ENCODE measurements at places on chromosomes 7 and 10.
A peak's percentile ranks its signal among the peaks of the same experiment; 100 is the strongest.

DNA sequence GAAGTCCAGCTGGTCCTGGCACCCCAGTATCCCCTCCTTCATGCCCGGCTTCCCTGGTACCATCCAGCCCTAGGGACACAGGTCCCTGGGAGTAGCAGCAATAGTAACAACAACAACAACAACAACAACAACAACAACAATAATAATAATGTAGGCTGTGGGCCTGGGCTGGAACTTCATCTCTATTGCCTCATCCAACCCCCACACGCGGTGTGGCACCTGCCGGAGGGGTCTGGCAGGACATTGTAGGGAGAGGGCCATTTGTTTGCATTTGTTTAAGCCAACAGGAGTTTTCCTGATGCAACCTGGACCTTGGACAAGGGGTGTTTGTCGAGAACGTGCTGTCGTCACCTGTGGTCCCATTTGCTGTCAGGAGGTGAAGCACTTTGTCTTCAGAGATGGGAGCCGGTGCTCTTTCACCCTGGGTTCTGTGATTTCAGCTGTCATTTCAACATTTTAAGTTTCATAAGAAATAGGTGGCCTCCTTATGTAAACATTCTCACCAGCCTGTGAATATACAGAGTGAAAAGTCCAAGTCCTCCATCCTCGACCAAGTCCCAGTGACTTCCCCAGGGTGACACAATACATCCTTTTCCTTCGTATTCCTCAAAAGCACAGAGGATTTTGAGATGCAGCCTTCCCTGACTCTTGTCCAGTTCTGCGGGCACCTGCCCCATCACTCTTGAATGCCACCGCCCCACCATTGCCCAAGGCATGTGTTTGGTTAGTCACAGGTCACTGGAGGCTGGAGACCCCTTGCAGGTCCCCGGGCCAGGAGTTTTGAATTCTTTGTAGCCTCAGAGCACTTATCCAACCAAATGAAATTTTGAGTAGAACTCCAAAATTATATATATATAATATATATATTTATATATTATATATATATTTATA lies 9.2 kb downstream of the LHPP start:
- no peak for DNase-seq

GRCh38 chr10:21402606-21403083 lies 122.8 kb downstream of the SKIDA1 start:
- DNase-seq, result peak; percentile 80

GRCh38 chr7:100585511-100586265 lies at the start of gene LRCH4:
TSS of gene LRCH4 (minus strand) at chr7:100586129. CDS start at chr7:100586100, 29 bp downstream.
- DNase-seq, result no peak

GRCh38 chr10:113019692-113020474 lies 69.8 kb downstream of the TCF7L2 start:
- DNase-seq, result no peak

- no peak for DNase-seq
Measured at GRCh38 chr7:55248526-55248925, 116.6 kb upstream of the LANCL2 start.

DNA sequence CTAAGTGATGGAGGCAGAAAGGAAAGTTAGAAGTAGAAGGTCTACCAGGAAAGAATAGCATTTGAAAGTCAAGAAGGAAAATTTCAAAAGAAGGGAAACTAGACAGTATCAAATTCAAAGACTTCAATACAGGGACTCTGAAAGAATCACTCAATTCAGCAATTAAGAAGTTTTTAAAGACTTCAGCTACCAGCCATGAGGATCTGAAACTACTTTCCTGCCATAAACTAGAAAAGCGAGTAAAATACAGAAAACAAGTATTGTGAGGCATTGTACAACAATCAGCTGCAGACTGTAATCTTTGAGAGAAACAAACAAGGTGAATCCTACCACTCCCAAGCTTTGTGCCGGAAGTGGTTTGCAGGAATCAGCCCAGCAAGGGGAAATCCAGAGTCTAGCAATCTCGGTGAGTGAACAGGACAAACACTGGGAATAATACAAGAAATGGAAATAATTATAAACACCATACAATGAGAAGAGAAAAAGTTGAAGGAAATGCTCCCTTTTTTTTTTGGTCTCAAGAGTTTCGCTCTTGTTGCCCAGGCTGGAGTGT lies 62.4 kb downstream of the ARHGAP12 start:
- no peak for DNase-seq

DNA sequence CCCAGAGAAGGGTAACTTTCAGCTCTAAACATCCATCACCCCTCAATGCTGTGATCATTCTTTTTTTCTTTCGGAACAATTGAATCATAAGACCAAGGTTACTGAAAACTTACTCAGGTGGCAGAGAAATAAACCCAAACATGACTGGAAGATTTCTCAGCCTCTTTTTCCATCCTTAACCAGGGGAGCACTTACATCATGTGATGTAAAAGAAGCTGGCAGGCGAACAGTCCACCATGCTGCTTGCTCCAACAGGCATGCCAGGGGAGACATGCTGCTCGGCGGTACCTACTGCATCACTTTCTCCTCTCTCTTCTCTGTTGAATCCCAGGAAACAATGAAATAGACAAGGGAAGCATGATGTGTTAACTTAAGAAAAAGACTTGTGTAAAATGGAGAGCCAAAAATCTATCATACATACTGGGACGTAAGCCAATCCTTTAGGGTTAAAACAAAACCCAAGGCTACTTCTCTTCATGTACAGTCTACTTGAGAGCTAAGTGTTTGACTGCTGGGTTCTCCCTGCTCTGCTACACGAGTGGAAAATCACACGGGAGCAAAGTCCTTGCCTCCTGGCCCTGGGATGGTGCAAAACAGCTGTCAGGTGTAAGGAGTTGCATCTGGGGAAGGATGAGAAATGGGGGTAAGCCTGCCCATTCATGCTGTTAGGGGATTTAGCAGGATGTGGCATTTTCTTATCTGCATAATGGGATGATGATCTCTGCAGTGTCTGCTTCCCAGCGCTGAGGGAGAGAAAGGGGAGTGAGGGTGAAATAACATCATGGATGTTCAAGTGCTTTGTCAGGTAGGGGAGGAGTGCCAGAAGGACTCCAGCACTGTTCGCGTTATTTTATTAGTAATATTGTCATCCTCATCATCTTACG lies 64.3 kb upstream of the ZNF438 start:
- DNase-seq, result no peak

DNA sequence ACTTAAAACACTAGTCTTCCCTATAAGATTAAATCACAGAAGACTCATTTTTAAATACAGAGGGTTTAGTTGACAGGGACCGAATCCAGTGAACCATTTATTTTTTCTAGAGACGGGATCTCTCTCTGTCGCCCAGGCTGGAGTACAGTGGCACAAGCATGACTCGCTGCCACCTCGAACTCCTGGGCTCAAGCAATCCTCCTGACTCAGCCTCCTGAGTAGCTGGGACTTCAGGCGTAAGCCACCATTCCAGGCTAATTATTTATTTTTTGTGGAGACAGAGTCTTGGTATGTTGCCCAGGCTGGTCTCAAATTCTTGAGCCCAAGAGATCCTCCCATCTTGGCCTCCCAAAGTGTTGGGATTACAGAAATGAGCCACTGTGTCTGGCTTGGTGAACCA lies 20.9 kb upstream of the LYZL1 start:
- no peak for DNase-seq

- peak; percentile 44 for DNase-seq
Measured at GRCh38 chr10:125812128-125812750, 10.8 kb downstream of the UROS start.

- DNase-seq, result no peak
Measured at GRCh38 chr7:117548035-117548434, 68.2 kb downstream of the CFTR start.

GRCh38 chr10:106661767-106662140 lies 502.8 kb downstream of the SORCS1 start:
- no peak for DNase-seq

DNA sequence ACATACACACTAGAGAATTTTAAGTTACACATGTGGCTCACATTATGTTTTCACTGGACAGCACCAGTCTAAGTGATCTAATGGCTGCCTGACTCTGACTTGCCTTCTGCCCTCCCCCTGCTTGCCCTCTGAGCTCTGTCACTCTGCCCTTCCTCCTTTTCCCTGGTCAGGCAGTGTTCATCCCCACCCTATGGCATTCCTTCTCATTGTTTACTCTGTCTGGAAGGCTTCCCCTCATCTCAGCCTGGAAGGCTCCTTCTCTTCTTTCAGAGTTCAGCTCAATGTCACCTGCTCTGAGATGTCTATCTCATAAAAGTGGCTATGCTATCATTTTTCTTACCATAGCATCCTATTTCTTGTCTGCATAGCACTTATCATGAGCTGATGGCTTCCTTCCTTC lies 305.7 kb downstream of the BMPER start:
- no peak for DNase-seq

GRCh38 chr10:72832701-72833100 lies 60.8 kb upstream of the OIT3 start:
- DNase-seq, result no peak

GRCh38 chr7:842431-843031 lies 10.3 kb downstream of the SUN1 start:
- DNase-seq, result no peak

GRCh38 chr7:1438208-1438607 lies 21.1 kb downstream of the MICALL2 start:
- no peak for DNase-seq

- DNase-seq, result no peak
Measured at GRCh38 chr7:22591271-22591670, 91.3 kb upstream of the STEAP1B start.

DNA sequence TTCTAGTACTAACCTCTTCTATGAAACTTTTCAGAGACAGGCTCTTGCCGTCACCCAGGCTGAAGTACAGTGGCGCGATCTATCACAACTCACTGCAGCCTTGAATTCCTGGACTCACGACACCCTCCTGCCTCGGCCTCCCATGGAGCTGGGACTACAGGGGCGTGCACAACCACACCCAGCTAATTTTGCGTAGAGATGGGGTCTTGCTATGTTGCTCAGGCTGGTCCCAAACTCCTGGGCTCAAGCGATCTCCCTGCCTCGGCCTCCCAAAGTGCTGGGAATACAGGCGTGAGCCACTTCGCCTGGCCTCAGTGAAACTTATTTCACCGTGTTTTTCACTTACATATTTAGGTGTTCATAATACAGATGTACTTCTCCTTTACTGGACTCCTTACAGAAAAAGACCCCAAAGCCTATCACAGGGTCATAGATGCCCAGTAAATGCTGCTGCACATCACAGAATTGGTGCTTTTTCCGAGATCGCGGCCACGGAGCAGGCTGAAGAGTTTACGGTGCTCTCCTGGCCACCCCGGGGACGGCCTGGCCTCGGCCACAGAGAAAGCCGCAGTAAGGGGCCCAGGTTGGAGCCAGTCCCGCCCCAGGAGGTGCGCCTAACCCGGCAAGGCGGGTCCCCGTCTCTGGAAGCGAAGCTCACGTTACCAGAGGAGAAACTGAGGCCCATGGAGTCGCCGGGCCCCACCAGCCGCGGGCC lies 595 bp downstream of the TBL2 start:
- no peak for DNase-seq

DNA sequence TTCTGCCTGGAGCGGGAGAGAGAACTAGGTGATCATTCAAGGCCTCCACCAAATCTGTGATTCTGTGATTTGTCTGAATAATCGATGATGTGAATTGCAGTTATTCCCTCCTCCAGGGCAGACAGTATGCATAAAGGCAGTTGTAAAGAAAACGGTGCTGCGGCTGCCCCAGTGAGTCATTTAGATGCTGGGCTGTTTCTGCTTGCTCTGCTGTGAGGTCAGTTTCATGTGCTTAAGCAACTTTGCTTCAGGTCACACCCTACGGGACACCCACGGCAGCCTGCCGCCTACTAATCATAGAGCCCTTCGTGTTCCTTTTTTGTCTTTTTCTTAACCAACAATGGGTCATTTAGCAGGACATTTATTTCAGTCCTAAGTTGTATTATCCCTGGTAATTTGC lies 158.1 kb upstream of the PITRM1 start:
- DNase-seq, result no peak

- DNase-seq, result no peak
Measured at GRCh38 chr7:93948106-93948505, 26.6 kb downstream of the GNG11 start.

DNA sequence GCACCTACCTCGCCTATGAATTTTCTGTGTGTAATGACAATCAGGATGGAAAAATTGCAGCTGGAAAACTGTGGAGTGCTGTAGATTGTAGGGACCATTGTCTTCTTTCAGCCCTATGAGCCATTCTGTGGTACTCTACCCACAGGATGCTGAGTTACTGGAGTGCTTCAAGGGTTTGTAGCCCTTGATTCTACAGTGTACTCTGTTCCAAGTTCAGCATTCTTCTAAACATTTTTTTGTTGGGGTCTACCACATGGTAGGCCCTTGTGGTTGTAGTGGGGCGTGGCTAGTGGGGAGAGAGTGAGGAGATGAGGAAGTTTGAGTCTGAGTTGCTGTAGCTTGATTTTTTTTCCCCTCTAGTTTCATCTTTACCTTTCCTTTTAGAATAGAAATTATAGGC lies 33.5 kb downstream of the REEP3 start:
- peak; percentile 83 for DNase-seq

GRCh38 chr7:44150466-44150832 lies 9.3 kb upstream of the MYL7 start:
- DNase-seq, result no peak

DNA sequence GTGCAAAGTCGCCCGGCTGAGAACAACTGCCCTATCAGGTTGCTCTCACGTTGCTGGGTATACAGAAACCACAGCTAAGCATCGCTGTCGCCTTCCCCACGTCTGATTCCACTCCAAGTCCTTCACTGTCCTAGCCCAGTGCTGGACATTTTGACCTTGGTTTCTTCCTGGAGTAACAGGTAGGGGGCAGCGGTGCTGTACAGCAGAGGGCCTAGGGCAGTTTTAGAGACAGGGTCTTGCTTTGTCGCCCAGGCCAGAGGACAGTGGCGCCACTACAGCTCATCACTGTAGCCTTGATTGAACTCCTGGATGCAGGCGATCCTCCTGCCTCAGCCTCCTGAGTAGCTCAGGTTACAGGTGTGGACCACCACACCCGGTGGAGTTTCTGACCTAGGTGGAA lies 2.6 kb downstream of the CLDN15 start:
- no peak for DNase-seq

DNA sequence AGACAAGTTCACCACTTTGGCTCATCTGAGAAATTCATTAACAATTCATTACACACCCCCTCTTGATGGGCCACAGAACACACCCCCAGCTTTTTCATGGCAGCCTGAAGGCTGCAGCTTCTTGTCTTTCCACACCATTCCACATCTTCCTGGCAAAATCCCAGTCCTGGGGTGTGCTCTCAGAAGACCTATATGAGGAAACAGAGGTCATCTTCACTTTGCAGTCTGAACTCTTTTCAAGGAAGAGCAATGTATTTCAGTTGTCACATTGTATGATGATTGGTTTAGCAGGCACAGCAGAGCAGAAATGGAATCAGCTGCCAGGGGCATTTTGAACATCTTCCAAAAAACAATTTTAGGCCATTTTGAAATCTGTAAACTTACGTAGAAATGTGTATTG lies 7.8 kb upstream of the LRRC27 start:
- no peak for DNase-seq

- DNase-seq, result no peak
Measured at GRCh38 chr7:67636348-67637022, 639.9 kb downstream of the TYW1 start.

Data from fibroblast of skin of left quadriceps (primary cell).